ENCODE measurements at places on chromosomes 4 and X.

DNA sequence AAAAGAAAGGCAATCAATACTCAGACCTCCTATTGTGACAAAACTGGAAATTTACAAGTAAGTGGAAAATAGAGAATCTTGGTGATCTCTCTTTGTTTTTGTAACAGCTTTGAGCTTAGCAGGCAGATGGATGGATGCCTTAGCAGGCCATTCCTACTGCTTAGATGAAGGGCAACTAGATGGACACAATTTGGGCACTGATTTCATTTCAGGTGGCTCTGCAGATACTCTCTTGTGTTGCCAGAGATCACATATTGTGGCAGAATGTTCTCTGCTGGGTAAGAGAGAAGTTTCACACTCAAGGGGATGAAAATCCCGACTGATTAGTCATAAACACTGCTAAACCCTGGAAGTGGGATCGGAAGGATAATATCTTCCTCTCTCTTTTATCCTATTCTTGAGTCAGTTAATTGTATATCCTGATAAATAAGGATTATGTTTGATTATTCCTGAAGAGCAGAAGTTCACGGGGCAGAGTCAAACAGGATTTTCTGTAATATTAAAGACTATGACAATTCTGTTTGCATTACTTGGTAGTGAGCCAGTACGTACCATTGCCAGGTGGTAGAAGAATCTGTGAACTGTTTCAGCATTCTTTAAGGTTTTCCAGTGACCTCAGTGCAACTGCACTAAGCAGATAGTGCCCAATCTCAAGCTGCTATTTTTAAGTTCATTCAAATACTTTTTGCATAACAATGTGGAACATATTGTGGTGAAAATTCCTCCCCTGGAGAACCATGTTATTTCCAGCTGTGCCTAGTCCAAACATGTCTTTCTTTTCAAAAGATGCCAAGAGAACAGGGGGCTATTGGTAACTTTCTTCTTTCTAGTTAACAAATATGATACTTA lies 974.3 kb downstream of the FSTL5 start:
- no peak for DNase-seq

- no peak for DNase-seq
Observed at GRCh38 chr4:156608651-156609050, 362.9 kb downstream of the PDGFC start.

- DNase-seq: no peak
Observed at GRCh38 chr4:76499461-76499860, 64.4 kb downstream of the SHROOM3 start.

DNA sequence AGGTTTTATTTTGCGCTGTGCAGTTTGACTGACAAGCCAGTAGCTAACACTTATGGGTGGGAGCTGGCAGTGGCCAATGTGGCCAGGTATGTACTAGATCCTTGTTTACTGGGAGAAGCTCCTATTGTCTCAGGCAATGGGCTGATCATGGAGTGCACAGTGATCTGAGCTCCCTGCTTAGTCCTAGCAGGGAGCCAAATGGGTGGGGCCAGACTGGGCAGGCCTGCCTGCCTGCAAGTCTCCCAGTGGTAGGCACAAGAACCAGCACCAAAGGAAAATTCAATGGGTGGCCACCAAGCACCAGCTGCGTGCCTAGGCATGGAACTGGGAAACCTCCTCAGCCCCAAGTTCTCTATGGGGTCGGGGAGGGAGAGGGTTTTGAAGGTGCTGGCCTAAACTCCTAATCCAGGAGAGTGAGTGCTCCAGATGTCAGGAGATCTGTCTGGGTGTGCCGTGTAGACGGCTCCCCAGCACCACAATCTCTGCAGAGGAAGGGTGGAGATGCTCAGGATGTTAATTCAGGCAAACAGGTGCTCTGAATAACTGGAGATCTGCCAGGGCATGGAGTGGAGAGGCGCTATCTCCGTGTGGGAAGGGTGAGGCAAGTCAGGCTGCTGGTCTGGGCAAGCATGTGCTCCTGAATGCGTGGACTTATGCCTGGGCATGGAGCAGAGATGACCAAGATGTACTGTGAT lies 48.2 kb downstream of the SPCS3 start:
- no peak for DNase-seq

DNA sequence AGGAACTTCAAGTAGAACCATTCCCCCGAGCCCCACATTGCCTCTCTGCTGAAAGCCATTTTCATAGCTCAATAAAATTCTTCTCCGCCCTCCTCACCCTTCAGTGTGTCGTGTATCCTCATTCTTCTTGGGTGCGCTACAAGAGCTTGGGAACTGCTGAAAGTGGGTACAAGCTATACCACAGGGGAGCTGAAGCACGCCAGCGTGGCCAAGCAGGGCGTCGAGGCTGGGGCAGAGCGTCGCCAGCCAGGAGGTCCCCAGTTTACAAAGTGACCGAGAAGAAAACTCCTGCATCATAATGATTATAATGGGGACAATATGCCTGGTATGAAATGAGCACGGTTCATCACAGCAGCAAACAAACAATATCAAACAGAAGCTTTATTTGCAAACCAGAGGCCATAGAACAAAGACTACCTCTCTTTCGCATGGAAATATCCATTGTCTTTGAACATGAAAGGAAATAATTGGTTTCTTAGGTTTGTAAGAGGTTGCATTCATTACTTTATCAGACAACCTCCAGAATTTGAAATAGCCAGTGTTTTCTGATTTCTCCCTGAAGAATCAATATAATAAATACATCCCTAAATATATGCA lies 34.3 kb downstream of the RELL1 start:
- no peak for DNase-seq

DNA sequence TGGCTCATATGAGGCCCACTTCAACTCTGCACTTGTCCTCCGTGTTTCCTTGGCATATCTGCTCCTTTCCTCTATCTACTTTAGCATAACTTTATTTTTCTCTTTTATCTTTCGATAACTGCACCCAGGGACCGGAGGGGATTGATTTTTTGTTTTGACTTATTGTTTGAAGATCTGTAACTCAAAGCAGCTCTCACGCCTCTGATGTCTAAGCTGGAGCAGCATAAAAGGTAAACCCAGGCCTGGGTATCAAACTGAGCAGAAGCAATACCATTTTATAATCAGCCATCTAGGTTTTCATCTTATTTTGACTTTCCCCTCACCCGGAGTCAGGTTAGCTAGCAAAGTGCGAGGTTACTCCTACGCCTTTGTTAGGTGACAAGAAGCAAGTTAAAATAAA lies 28.4 kb downstream of the LEF1 start:
- no peak for DNase-seq

DNA sequence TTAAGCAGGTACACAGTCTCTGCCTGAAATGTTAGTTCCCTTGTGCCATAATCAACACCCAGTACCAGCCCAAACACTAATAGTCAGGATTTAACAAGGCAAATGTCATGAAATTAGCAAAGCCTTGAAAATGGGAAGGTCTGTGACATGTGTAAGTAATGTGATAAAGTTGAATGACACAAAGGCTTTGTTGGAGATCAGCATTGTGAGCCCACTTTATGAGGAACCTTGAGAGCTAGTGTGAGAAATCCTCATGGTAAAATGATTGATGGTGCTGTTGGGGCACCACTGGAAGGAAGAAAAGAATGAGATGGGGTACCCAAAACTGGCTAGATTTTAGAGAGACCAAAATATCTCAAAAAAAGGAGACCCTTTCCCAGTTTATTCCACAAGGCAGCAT lies 3.3 kb upstream of the LIN54 start:
- no peak for DNase-seq

DNA sequence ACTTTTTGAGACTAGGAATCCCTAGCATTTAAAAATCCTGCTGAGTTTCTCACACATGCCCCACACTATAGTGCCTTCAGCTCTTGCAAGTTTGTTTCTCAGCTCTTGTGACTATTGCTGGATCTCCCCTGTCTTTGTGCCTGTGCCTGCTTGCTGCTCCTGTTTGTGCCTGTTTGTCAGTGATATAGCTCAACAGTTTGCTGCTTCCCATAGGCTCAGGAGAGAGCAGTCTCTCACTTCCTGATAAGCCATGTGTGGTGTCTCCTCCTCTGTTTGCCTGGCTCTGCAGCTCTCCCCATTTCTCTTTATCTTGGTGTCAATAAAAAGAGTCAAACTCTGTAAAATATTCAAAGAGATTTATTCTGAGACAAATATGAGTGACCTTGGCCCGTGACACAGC lies 259.8 kb upstream of the CLNK start:
- DNase-seq: no peak

DNA sequence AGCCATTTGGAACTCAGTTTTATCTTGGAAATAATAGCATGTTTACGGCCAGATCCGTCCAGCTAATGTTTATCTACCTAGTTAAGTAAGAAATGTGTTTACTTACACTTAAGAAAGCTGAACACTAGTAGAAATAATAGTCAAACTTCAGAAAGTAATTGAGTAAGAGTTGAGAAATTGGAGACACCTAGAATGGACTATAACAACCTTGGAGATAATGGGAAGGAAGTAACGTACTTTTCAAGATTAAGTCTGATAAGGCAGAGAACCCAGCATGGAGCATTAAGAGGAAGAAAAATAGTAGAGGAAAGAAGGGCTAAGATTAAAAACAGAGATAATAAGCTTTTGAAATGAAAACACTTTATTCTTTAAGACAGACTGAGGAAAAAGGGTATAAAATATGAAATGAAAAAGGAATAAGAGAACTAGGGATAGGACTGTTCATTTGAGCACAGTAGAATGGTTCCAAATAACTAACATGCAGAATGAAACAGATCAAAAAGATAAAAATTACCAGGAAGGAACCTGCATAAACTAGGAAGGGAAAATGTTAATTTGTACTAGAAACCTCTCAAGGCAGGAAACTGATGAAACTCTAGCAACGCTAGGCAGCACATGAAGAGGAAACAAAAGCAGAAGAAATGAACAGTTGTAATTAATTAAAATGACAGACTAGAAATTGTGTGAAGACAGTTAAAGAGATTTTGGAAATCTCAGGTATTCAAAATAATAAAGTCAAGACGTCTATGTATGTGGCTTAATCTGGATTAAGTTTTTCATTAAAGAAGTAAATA lies 71.7 kb downstream of the FBXW7 start:
- no peak for DNase-seq

DNA sequence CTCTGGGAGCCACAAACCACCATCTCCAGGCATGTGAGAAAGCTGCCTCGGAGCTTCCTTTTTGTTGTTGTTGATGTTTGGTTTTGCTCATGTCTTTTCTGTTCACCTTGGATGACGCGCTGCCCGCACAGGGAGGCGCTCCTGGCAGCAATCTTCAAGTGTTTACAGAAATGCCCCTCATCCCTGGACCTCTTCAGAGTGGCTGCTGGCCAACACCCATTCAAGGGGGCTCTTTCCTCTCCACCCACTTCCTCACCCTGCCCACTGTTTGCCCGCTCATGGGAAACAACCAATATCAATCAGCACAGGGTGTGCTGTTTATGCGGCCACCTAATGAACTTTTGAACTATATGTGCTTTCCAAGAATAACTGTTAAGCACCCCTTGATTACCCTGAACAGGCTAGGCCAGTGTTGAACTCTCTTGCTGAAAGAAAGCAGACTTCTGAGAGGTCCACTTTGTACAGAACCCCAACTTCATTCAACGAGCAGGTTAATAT lies 355.1 kb upstream of the CLNK start:
- no peak for DNase-seq

- DNase-seq: peak; percentile 60
Observed at GRCh38 chr4:16443504-16444088, 217.3 kb upstream of the TAPT1 start.

DNA sequence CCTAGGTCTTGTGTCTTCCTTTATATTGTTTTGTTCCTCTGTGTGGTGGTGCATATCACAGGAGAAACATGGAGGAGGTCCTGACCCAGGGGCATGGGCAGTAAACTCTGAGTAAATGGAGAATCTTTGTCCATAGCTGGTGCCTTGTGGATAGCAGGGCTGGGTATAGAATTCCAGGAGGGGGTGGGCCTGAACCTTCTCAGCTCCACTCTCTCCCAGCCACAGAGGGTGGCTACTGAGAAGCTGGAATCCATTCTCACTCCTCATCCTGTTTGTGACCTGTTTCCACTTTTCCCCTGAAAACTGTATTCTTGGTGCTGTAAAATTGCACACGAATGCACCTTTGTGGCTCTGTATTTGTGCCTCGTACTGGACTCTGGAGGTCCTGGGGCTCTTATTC lies 47.7 kb upstream of the ADRA2C start:
- DNase-seq: no peak

DNA sequence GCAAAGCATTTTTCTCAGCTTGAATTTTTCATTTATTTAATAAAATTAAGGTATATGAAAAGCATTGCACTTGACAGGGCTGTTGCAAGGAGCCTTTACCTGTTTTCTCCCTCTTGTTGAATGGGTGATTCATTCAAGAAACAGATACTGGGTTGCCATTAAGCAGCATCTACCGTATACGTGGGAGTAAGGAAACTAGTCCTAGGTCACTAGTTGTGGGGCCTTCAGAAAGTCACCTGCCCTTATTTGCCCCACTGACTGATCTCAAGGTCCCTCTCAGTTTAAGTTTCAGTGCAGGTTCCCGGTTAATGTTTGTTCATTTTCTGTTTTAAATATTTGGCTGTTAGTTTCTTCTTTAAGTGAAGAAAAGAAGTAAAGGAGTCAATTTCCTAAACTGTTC lies 34.0 kb downstream of the LHFPL1 start:
- DNase-seq: no peak

DNA sequence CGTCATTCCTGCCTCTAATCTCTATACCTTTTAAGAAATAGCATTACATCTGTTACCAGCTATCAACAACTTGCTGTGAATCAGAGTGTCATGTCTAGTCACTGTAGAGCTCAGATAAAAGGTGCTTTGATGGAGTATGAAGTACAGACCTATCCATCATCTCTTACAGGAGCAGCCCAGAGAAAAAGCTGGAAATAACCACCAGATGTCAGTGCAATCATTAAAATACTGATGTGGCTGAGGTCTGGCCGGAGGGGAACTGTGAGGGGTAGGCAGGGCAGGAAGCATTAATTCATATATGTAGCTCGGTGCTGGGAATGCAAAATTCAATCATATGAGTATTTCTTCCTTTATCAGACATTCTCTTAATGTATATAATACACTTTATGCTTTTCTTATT lies 100.6 kb downstream of the AKAP4 start:
- DNase-seq: peak; percentile 4

- DNase-seq: no peak
Observed at GRCh38 chrX:49978176-49978575, 55.8 kb downstream of the CLCN5 start.

DNA sequence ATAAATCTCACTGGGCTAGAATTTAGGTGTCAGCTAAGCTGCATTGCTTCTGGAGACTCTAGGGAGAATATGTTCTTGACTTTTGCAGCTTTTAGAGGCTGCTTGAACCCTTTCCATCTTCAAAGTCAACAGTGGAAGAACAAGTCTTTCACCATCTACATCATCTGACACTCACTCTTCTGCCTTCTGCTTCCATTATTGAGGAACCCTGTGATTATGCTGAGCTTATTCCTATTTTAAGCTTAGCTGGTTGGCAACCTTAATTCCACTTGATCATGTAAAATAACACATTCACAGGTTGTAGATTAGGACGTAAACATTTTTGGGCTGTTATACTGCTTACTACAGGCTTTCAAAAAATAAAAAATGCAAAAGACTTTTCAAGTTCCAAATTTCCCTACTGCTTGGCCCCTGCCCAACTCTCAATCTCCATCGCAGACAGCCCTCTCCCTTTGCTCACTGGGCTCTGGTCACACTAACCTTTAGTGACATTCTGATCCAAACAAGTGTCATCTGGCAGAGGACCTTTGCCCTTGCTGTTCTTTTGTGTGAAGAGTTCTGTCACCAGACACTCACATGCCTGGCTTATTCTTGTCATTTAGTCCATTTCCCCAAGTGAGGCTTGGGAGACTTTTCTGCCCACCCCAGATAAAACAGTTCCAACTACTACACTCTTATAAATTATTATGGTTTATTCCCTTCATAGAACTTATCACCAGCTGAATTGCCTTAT lies 1056.0 kb downstream of the STIM2 start:
- no peak for DNase-seq

GRCh38 chr4:169988252-169988651 lies 37.9 kb downstream of the MFAP3L start:
- DNase-seq: no peak

- DNase-seq: no peak
Observed at GRCh38 chr4:154389148-154389547, 102.5 kb downstream of the DCHS2 start.

All from GM03348 (cell line).